Foreskin melanocyte (primary cell): ENCODE measurements at places on chromosomes 3 and 15.

GRCh38 chr3:45110509-45110833 lies 35.7 kb downstream of the CDCP1 start:
- DNase-seq: no peak

GRCh38 chr15:51405693-51406523 lies 64.5 kb downstream of the GLDN start:
- no peak for DNase-seq

DNA sequence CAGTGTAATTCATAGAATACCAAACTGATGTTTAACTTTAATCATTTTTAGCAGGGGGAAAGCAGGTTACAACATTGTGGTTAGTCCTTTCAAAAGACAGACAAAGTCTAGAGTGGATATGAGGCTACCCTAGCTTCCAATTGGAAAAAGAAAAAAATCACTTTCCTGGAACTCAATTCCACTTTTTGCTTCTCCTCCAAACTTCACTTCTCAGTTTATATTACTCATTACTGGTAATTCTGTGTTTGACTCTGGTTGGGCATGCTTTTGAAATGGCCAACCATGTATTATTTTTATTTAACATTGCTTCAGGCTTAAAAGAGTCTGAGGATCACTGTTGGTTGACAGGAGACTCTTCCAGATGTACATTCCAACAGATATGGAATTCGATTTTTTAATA lies 84.8 kb downstream of the RAP2B start:
- peak; percentile 83 for DNase-seq

DNA sequence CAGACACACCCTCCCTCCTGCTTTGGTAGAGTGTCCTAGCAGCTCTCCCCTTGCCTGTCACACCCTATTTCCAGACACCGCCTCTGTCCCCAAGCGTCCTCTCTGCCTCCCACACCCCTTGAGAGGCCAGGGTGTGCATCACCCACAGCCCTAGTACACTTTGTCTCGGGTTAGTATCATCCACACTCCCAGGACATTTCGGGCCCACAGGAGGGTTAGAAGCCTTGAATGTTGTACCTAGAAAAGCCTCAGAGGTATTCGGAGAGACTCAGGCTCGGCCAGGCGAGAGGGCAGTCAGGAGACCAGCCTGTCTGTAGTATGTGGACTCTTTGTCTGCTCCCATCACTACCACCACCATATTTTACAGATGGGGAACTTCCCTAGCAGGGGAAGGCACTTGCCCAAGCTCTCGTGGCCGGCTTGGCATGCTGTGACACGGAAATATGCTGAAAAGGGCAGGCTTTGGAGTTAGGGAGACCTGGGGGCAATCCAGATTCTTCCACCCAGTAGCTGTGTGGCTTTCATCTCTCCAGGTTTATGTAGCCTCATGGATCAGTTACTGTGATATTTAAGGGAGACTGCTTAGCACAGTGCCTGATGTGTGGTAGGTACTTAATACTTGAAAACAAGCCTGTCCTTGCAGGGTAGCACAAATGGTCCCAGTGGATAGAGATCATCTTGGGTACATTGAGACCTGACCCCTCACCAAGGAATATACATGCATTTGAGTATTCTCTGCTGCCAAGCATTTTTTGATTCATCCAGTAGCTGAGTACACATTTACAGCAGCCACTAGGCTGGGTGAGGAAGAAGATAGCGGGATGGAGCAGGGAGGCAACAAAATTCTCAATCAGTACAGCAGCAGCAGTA lies 1.4 kb downstream of the TMEM43 start:
- no peak for DNase-seq

DNA sequence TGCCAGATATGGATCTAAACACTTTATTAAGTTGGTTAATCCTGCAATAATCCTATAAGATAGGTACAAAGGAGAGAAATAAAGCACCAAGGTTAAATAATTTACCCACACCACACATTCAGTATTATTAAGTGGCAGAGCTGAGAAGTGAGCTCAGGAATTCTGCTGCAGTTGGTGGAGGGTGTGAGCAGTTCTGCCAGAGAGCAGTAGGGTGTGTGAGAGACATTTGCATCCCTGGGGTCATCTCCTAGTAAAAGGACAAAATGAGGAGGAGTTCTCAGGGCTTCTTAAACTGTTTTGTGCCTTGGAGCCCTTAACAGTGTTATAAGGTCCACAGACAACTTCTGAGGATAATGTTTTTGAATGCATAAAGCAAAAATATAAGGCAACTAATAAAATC lies 484.5 kb downstream of the TAFA4 start:
- DNase-seq: no peak

DNA sequence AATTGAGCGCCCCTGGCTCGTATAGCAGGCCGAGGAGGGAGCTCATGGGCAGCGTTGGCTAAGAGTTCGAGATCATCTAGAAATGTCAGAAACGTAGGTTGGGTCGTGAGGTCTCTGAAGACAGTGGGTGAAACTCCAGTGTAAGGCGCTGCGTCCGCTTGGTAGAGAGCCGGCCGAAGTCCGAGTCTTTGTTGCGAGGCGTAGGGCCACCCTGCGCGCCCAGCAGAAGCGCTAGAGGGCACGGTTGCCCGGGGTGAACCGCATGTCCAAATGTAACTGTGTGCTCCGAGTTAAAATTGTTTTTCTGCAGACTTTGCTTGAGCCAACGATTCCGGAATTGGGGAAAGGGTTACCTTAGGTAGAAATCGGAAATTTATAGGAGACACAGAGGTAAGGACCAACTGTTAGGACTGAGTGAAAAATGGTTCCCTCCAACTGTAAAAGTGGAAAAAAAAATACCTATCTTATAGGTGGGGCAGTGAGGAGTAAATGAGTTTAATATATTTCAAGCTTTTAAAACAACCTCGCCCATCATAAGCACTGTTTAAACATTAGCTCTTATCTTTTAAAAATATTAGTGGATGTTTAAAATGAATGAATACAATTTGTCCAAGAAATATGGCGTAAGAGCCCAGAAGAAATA lies 993 bp upstream of the SIAH2 start:
- DNase-seq: peak; percentile 76

GRCh38 chr3:87287011-87287410 lies 10.6 kb upstream of the POU1F1 start:
- peak; percentile 31 for DNase-seq

- DNase-seq: no peak
These were observed 66.9 kb downstream of the CCNL1 start for GRCh38 chr3:157093096-157093495.

GRCh38 chr15:101067660-101068522 lies 148.7 kb downstream of the LRRK1 start:
- DNase-seq: no peak

GRCh38 chr3:71956716-71957115 lies 171.8 kb upstream of the PROK2 start:
- DNase-seq: no peak

GRCh38 chr3:30248423-30248822 lies 358.0 kb upstream of the TGFBR2 start:
- no peak for DNase-seq

GRCh38 chr3:40019376-40019775 lies 210.0 kb downstream of the MYRIP start:
- no peak for DNase-seq

- no peak for DNase-seq
These were observed 9.9 kb downstream of the C3orf22 start for GRCh38 chr3:126548556-126549466.

DNA sequence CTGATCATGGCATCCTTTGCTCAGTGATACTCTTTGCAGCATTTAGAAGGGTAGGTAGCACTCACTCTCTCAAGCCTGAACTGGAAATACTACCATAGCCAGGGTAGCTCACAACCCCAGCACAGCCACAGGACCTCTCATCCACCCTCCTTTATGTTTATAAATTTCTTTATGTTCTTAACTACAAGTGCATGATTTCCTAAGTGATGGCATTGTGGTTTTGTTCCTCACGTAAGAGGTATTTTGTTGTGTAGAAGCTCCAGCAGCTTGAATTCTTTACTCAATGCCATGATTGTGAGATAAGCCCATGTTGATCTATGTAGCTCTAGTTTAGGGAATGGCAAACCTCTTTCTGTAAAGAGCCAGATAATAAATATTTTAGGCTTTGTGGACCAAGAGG lies 7.9 kb upstream of the RTP3 start:
- DNase-seq: no peak

DNA sequence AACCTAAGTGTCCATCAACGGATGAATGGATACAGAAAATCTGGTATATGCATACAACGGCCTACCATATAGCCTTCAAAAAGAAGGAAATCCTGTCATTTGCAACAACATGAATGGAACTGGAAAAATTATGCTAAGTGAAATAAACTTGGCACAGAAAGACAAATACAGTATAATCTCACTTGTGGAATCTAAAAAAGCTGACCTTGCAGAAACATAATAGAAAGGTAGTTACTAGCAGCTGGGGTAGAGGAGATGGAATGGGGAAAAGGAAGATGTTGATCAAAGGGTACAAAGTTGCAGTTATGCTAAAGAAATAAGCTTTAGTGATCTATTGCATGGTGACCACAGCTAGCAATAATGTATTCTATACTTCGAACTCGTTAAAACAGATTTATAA lies 444.1 kb downstream of the OCA2 start:
- DNase-seq: no peak

GRCh38 chr3:188839187-188839695 lies 332.5 kb upstream of the TPRG1 start:
- DNase-seq: no peak

DNA sequence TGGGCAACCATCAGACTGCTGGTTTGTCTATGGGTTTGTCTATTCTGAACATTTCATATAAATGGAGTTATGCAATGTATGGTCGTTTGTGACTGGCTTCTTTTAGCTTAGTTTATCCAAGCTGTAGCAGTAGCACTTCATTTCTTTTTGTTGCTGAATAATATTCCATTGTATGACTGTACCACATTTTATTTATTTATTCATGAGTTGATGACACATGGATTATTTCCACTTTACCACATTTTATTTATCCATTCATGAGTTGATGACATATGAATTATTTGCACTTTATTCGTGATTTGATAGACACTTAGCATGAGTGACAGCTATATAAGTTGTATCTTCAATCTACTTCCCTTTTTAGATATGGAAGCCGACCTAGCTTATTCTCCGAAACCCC lies 70.0 kb downstream of the IQGAP1 start:
- DNase-seq: no peak

GRCh38 chr15:83174891-83175290 lies 32.7 kb downstream of the HDGFL3 start:
- no peak for DNase-seq

- DNase-seq: no peak
These were observed 40.7 kb upstream of the TRA2B start for GRCh38 chr3:185978516-185978915.

GRCh38 chr15:92820236-92821021 lies 79.7 kb upstream of the CHD2 start:
- peak; percentile 86 for DNase-seq

DNA sequence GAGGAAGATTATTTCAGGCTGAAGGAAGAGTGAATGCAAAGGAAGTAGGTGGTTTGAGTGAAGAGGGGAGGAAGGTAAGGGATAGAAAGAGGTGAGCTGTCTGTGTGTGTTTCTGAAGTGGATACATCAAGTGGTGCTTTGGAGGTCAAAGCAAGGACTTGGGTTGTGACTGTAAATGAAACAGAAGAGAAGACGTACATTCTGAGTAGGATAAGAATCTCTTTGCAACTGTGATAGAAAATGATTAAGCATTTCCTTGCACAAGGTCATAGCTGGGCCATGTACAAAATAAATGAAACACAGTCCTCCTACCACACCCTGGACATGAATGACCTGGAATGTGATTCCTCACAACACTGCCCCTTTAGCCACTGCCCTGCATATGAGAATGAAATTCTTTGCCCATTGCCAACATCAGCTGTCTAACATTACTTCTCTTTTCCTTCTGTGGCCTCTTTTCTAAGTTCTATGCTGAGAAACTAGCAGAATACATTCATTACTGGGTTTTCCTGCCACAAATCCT lies 28.3 kb upstream of the MINDY4B start:
- DNase-seq: peak; percentile 41

GRCh38 chr3:144175644-144176425 lies 204.2 kb downstream of the DIPK2A start:
- DNase-seq: no peak

DNA sequence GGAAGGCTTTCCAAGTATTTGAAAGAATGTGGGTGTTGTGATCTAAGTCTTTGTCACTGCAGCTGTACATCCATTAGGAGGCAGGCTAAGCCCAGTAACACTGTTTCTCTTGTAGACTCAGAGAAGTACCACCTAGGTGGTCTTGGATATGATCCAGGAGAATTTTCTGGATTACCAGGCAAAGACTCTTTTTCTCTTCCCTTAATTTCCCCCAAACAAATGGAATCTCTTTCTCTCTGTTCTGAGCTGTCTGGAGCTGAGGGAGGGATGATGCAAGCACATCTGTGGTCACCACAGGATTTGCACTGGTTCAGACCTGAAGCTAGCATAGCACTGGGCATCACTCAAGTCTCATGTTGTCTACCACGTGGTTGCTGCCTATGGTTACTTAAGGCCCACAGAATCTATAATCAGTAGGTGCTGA lies 227.6 kb downstream of the NECTIN3 start:
- no peak for DNase-seq

DNA sequence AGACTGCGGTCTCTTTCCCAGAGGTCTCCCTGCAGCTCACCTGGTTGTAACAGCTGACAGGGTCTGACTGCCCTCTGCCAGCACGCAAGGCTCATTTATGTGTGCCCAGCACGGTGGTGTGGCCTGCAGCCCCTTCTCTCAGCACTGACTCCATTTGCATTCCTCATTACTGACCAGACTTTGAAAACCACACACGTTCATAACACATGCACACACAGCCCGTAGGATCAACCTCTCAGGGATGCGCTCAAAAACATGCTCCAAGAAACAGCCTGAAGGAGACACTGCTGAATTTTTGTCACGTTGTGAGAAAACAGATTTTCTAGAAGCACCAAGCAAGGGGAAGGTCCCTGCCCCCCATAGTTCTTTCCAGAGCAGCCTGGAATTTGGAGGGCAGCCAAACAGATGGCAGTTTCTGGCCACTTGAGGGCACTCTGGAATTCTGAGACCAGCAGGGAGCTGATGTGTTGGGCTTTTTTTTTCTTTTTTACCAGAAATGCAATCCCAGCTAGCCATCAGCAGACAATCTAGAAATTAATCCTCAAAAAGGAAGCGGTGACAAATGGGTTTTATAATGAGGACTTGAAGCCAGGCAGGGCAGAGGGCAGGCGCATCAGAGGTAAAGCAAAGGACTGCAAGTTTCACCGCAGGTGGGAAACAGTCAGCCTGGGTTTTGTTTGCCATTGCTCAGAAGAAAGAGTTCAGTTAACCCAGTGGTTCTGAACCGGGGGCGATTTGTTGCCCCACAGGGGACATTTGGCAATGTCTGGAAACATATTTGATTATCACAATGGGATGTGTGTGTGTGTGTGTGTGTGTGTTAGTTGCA lies 170.5 kb upstream of the PROK2 start:
- peak; percentile 67 for DNase-seq

GRCh38 chr3:171234298-171235010 lies 207.9 kb upstream of the SLC2A2 start:
- no peak for DNase-seq

DNA sequence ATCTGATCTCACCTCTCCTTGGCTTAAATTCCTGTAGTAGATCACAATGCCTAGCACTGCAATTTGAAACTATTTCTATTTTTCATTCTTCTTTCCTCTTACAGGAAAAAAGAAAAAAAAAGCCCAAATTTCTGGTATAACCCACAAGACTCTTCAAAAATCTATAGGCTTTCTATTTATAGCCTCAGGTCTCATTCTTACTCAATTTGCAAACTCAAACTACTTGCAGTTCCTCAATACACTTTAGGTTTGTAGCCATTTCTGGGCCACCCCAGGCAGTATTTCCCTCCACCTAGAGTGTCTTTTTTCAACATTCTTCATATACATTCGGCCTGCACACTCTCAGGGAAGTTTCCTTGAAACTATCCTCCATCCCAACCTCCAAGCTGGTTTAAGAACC lies 169.0 kb downstream of the TBC1D5 start:
- no peak for DNase-seq

GRCh38 chr3:184399410-184399809 lies 19.6 kb downstream of the CHRD start:
- DNase-seq: no peak
